ENCODE measurements at places on chromosomes 12 and 14.

- peak; percentile 5 for DNase-seq
Observed at GRCh38 chr12:4121506-4122020, 152.0 kb upstream of the CCND2 start.

DNA sequence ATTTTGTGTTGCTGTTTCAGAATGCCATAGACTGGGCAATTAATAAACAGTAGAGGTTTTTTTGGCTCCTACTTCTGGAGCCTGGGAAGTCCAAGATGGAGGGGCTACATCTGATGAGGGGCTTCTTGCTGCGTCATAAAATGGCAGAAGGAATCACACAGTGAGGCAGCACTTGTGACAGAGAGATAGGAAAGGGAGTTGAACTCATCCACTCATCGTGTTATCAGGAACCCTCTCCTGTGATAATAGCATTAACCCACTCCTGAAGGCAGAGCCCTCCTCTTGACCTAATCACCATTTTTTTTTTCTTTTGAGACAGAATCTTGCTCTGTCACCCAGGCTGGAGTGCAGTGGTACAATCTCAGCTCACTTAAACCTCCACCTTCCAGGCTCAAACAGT, 9.7 kb downstream of the TDG start:
- no peak for DNase-seq

- no peak for DNase-seq
Observed at GRCh38 chr12:117408161-117408791, 46.9 kb upstream of the NOS1 start.

DNA sequence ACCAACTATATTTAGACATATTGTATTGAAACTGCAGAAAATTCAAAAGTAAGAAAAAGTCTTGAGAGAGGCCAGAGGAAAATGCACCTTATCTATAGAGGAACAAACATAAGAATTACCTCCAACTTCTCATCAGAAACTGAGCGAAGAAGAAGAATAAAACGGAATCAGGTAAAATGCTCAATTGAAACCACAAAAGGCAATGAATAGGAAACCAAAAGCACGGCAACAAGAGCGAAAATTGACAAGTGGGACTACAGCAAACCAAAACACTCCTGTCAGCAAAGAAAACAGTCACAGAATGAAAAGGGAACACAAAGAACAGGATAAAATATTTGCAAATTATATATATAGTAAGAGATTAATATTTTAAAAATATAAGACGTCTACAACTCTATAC, 61.9 kb upstream of the PARP11 start:
- no peak for DNase-seq

- DNase-seq, result no peak
Observed at GRCh38 chr12:54759751-54760150, 94.6 kb upstream of the MUCL1 start.

GRCh38 chr12:49622501-49623141, 740 bp upstream of the PRPF40B start:
- DNase-seq, result no peak

DNA sequence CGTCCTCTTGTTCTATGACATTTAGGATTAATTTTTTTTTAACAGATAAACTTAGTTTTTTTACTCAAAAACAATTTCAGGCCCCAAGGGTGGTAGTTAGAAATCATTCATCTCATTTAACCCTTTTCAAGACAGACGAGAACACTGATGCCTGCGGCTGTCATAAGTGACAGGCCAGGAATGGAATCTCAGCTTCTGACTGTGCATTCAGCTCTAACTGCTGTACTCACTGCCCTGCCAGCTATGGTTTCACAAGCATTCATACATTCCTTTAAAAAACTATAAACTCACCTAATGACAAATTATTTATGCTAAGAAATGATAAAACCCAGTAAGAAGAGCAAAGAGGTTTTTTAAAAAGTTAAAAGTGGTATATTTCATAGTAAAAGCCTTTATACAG, 8.8 kb downstream of the DENND5B start:
- DNase-seq, result no peak

- no peak for DNase-seq
Observed at GRCh38 chr12:130338794-130339601, 1.3 kb downstream of the PIWIL1 start.

DNA sequence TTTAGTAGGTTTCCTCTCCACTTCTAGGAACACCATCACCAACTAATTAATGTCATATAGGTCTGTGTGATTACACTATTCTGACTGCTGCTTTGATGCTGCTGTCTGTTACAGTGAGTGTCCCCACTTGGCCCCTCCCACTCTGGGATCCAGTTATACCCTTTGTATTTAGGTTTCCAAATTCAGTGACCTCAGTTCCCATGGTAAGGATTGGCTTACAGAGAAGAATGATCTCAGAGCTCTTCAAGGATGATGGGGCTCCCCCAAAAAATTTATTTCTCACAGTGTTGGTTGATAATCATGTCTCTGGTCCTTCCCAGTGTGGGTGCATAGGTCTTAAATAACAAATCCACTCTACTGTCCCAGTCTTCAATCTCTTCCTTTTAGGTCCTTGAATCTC, 210.0 kb upstream of the MYL2 start:
- no peak for DNase-seq

DNA sequence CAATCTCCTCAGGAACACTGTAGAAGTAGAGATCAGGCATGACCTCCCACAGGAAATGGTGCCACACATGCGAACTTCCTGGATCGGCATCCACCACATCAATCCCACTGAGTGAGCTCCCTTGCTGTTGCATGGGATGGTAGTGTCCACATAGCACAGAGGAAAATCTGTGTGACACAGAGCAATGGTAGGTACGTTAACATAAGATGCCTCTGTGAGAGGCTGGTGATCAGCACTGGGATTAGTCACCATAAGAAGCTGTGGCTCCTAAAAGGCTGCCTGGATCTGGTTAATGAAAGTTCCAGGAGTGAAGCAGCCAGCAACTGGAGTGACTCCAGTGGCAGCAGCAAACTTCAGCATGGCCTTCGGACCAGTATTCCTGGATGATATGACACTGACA, 21.8 kb downstream of the WDHD1 start:
- no peak for DNase-seq
